Tibial artery (tissue), 4 donors: ENCODE measurements at places on chromosomes 11 and 22.

DNA sequence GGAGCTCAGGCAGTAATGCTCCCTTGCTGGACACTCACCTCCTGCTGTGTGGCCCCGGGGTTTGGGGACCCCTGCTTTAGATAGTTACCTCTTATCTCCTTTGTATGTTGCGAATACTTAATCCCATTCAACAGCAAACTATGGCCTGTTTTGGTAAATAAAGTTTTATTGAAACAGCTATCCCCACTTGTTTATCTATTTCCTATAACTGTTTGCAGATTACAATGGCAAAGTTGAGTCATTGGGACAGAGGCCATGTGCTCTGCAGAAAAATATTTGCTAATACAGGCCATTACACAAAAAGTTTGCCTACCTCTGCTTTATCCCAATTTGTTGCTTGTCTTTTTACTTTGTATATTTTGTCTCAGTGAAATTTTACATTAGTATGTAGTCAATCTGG lies 68.4 kb downstream of the CACNA1I start:
- DNase-seq = no peak

GRCh38 chr11:9787260-9787659 lies 123.4 kb downstream of the SWAP70 start:
- DNase-seq = no peak

GRCh38 chr22:30008401-30008800 lies 71.9 kb upstream of the HORMAD2 start:
- no peak for DNase-seq

- no peak for DNase-seq
Observed at GRCh38 chr11:12900496-12900895, 108.6 kb upstream of the RASSF10 start.

DNA sequence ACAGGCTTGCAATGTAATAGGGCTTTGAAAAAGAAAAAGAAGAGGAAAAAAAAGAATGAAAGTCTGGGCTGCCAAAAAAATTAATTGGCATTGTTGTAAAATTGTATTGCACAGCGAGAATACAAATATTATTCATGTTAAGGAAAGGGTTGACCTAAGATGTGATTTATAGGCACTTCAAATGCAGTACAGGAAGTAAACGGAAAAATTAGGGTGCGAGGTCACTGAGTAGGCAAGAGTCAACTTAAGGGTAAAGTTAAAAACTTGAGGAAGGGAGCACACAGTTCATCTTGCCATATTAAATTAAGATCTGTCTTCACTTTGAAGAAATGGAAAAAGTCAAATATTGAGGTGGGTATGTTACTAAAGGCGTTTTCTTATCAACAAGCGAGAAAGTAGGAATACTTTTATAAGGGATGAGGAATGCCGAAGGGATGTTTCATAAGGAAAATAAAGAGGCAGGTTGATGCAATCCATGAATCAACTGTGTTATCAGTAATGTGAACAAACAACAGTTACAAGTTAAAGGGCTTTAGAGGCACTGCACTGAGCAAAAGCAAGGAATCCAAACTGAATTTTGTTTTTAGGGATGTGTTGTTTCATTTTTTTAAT lies 123.0 kb downstream of the WT1 start:
- DNase-seq = no peak

- no peak for DNase-seq
Observed at GRCh38 chr22:36865346-36865745, 4.5 kb downstream of the NCF4 start.

DNA sequence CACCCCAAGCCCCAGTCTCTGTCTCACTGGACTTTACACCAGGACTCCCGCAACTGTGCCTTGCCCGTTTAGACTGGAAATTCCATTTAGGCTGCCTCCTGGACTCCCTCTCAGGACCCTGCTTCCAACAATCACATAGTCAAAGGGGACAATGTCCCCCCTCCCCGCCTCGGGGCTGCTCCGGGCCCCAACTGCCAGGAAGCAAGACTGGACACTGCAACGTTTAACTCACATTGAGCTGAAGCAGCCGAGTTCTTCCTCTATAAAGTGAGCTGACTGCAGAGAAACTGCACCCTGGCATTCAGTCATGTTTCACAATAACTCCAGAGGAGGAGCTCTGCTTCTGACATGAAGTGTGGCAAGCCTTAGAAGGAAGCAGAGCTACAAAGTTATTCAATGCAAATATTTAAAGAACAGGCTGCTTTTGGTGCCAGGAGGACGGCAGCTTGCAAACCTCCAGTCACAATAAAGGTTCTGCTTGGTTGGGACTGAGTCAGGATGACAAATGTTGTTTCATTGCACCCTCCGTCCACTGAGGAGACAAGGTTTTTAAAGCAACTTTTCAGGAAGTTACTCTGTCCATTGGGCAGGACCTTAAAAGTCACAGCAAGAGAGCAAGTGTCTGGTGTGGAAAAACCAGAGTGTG lies 19.9 kb downstream of the PACSIN2 start:
- peak; percentile 74 for DNase-seq

DNA sequence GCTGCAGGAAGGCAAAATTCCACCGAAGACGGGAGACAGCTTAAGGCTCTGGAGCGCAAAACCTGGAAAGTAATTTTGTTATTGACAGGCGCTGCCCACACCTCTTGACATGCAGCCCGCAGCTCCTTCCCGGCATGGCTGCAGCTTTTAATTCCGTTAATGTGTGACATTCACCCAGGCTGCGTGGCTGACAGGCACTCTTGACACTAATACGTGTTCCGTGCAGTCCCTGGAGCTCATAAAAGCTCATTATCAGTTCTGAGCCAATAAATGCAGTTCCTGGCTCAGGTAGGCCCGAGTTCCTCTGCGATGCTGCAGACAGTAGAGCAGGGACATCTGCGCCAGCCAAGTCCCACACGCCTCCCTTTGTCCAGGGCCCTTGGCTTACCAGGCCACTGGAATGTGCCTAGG lies 34.8 kb downstream of the TSPAN18 start:
- DNase-seq = no peak

DNA sequence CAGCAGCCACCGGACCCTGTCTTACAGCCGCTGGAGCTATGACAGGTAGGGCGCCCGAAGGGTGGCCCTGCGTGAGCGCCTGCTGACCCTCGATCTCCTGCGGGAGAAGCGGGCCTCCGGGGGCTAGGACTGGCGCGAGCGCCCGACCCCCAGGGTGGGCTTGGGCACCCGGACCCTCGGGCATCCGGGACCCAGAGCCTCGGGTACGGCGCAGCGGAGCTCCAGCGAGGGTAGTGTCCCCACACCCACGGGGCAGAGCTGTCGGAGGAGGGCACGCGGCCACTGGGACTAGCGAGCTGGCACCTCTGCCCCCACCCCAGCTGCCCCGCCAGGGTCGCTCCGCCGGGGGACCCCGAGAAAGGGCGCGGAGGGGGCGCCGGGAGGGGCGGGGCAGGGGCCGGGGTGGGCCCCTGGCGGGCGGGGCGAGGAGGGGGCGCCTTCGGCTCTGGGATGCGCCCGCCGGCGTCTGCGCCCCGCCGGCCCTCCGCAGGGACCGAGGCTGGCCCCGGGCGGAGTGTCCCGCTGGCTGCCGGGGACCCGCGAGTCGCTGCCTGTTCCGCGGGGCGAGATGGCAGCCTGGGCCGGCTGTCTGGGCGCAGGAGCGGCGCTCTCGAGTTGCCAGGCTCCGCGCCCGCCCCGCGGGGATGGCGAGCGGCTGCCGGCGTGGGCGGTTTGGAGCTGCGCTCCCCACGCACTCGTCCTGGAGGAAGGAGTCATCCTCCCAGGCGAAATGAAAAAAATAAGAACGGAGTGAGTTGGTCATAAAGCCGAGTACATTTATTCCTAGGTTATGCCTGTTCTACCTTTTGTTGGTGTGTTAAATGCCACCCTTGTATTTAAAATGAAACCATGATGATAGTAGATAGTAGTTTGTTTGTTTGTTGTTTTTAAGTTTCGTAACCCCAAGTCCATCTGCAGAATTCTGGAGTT lies 32.4 kb downstream of the EIF3F start:
- DNase-seq = no peak

GRCh38 chr22:30733181-30733631 lies 38.5 kb downstream of the OSBP2 start:
- DNase-seq = no peak

DNA sequence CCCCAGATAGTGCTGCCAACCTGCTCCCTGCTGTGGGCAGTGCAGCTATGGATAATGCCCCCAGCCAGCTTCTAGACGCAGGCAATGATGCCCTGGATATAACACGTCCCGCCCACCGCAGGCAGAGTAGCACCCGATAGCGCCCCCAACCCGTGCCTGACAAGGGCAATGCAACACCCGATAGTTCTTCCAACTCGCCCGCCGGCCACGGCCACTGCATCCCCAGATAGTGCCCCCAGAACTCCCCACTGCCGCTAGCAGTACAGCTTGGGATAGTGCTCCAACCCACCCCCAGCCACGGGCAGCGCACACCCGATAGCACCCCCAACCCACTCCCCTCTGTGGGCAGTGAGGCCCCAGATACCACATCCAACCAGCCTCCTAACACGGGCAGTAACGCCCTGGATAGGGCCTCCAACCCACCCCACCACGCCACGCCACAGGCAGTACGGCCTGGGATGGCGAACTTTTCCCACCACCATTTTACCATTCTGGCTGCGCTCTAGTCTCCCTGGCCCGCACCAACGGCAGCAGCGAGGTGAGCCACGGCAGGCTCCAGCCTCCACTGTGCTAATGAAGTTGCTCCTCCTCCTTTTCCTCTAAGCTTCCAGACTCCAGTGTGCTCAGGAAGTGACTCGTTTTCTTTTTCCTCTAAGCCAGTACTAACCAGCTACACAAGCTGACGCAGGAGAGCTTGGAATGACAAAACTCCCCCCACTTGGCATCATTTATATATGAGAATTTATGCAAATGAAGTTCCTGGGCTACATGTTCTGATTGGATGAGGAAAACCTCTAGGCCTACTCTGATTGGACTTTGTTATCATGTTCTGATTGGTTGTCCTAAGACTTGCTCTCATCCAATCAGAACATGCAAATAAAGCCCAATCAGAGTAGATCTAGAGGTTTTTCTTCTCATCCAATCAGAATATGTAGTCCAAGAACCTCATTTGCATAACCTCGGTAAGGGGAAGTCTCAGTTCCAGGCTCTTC lies 3.0 kb upstream of the RFPL3 start:
- no peak for DNase-seq

DNA sequence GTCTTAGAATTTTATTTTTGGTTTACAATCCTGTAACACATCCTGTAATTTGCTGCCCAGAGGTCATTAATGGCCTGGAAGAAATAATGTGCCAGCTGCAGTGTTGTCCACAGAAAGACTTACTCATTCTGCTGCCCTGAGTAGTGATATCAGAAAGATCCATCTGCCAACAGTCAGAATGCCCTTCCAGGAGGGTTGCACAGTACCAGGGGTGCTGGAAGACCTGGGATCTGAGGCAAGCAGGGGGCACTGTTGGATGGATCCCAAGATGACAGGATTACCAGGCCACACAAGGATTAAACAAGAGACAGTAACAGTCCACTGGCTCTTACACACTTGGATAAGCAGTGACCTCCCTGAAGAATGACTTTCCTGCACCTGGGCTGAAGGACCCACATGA lies 93.8 kb upstream of the TOP3B start:
- no peak for DNase-seq

DNA sequence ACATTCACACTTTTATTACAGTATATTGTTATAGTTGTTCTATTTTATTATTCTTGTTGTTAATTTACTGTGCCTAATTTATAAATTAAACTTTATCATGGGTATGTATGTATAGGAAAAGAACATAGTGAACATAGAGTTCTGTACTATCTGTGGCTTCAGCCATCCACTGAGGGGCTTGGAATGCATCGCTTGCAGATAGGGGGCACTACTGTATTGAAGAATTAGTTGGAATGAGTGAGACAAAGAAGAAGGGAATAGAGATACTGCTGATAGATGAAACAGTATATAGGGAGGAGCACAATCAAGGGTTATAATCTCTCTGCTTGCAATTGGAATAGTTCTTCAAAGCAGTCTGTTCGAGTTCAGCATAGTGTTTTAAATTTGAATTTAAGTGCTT lies 432.2 kb downstream of the RAB38 start:
- DNase-seq = no peak

GRCh38 chr11:118396097-118396501 lies 5.3 kb upstream of the ATP5MG start:
- no peak for DNase-seq

- DNase-seq = no peak
Observed at GRCh38 chr22:36301851-36302250, 48.9 kb downstream of the APOL1 start.

DNA sequence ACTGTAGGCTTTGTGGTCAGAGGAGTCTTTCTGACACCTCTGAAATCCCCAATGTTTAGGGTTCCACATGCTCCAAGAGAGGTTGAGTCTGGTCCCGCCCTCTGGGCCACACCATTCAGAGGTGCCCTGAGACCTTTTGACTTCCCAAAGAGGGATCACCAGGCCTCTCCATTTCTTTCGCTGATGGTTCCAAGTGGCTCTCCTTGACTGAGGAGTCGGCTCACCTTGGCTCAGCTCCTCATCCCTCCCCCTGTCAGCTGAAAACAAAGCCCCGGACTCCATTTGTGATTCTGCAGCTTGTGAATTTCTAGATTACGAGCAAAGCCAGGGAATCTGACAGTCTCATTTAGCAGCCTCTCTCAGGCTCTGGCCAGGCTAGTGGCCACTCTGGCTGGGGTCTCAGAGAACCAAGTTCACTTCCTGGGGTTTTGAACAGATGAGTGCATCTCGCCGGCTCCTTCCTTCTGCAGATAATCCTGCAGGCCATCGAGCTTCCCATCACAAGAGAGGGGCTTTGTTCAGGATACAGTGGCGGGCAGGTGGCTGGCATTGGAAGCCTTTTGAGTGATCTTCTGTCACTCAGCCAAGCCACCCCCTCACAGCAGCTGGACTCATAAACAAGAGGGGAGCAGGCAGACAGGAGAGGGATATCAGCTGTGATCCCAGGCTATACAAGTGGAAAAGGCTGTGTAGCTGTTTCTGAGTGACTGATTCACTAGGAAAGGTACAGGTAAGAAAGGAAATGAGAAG lies 102.9 kb downstream of the TRIM29 start:
- no peak for DNase-seq

- DNase-seq = peak; percentile 59
Observed at GRCh38 chr11:58900479-58901420, 38.5 kb upstream of the GLYATL1 start.

DNA sequence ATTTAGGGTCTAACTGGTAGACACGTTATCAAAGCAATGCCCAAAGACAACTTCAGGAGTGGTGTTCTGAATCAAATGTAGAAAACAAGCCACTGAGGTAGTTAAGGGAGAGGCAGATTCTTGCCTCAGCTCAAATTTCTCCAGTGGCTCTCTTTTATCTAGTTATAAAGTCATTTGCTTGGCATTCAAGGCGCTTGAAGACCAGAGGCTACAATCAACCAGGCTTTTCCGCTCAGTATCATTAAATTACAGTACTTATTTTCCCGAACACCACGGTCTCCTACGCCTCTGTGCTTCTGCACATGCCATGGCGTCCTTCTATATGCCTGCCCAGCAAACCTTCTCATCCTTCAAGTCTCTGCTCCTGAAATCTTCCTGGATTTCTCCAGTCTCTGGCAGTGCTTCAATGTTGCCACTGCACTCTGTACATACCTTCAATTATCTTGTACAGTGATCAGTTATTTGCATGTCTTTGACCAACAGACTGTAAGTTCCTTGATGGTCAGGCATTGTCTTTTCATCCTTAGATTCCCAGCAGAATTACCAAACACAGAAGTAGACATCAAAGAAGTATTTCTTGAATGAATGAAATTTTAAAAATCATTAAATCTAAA lies 1.4 kb downstream of the POGLUT3 start:
- no peak for DNase-seq
